ENCODE measurements at places on chromosomes 4 and X.

DNA sequence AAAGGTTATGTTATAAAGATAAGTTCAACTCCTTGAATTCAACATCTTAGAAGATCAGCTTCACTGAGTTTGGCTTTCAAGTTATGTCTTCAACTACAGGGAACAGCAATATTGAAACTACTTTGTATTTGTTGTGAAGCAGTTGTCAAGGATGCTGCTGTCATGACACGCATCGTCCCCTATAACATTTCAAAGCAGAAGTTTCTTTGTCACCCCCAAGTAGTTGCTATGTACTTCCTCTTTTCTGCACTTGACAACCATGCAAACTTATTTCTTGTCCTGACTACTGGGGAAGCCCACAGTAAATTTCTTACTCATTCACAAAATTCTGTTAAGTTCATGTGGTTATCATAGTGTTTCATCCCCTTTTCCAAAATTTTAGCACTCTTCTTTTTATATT, 14.3 kb downstream of the ANTXR2 start:
- no peak for DNase-seq

DNA sequence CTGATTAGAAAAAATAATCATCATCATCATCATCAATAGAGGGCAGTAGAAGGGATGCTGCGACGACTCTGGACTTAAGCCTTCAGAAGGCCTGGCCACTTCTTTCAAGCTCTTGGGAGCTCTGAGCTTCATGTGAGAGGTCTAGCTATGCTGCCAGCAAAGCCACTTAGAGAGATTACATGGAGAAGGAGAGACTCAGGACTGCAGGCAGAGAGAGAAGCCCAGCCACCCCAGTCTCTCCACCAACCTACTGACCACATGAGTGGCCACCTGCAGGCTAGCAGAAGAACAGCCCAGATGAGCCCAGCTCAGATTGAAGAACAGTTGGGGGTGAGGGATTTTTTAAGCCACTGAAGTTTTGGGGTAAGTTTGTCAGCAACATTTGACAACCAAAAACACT, 17.1 kb upstream of the TMEM150C start:
- no peak for DNase-seq

DNA sequence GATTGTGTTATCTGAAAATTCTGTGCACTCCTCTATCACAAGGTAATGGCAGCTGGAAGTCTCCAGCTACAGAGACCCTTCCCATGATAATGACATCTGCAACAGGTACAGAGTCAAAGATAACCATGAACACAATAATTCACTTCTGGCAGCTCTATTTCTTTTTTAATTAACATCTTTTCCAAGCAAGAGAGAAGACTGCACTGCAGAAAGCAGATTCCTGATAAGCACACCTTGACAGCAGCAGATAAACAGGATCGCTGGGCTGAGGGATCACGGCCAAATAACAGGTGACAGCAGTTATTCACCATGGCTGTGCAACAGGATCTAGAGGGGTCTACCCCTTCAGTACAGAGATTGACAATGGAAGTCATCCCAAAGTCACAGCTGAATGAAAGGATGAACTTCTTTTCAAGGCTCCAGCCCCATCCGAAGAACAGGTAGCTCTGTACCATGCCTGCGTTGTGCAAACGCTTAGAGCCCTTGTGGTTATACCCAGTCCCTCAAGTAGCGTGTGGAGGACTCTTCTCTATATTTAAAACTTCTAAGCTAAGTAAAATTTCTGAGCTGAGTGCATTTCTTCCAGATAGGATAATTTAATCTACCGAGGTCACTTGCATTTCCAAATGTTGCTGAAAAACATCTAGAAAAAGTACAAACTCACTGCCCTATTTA, 66.7 kb downstream of the DCHS2 start:
- DNase-seq: no peak

- no peak for DNase-seq
Observed at GRCh38 chrX:119871245-119871598, 311 bp downstream of the RNF113A start.

GRCh38 chrX:30812326-30812725, 76.7 kb downstream of the TAB3 start:
- DNase-seq: no peak

DNA sequence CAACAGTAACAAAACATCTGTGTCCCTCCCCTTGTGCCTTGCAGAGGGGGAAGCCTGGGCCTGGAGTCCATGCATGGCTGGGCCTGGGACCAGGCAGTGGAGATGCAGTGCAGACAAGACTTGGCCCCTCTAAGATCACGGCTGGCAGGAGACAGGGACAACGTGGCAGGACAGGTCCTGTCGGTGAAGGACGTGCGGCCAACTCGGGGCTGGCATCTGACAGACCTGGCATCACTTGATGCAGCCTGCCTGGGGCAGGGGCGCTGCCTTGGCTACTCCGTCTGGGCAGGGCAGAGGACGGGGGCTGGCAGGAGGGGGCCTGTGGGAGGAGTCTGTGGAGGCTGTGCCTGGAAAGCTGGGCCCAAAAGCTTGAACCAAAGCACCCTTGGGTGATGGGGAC, 112.1 kb downstream of the CPZ start:
- DNase-seq: no peak

- no peak for DNase-seq
Observed at GRCh38 chrX:49001521-49002090, 458 bp downstream of the GRIPAP1 start.

- no peak for DNase-seq
Observed at GRCh38 chrX:106863697-106864096, 39.4 kb downstream of the RIPPLY1 start.

DNA sequence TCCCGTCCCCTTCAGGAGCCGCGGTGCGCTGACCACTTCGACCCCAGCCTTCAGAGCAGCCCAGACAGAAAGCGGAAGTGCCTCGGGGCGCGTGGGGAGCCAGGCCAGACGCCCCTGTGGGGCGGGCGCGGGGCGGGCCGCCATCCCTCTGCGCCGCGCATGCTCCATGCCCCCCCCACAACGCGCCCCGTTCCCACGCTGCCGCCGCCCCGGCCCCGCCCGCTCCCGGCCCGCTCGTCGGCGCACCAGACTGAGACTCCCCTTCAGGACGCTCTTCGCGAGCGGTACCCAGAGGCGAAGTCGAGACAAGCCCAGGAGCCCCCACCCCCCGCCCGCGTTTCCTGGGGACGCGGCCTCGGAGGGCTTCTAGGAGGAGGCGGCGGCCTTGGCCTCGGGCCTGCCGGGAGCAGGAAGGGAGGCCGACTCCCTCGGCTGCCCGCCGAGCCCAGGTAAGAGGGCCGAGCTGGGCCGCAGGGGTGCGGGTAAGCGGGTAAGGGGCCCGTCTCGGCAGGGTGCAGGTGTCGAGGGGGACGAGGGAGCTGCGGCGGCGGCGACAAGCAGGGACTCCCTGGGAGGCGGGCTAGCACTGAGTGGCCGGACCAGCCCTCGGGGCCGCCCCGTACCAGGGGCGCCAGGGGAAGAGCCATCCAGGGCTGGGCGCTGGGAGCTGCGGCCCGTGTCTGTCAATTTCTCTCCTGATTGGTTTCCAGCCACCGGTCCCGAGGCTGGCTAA, at the start of gene ZFP92:
TSS of gene ZFP92 (plus strand) at position 218 of the 733 bp plus-strand sequence. CDS start 6,851 bp downstream, outside the sequence.
- DNase-seq: no peak

DNA sequence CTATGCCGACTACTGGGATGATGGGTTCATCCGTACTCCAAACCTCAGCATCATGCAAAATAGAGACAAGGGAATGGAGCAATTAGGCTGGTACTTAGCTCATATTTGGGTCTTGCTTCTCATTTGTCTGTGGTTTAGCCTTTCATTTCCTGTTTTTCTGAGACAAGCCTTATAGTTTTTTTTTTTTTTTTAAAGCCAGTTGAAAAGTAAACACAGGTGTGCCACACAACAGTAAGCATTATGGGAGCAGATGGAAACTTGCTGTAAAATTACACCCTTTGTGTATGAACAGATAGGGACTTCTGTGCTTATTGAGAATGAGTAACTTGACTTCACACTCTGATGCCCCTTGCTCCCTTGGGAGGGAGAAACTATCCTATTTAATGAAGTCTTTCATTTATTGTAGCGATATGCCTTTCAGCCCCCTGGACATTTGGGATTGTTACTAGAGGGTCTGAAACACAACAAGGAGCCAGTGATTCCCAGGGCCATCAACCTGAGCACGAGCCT, 13.7 kb downstream of the RASSF6 start:
- DNase-seq: no peak

GRCh38 chr4:170464614-170465197, 374.9 kb upstream of the AADAT start:
- DNase-seq: no peak

- DNase-seq: no peak
Observed at GRCh38 chrX:132292793-132293192, 73.5 kb upstream of the RAP2C start.

DNA sequence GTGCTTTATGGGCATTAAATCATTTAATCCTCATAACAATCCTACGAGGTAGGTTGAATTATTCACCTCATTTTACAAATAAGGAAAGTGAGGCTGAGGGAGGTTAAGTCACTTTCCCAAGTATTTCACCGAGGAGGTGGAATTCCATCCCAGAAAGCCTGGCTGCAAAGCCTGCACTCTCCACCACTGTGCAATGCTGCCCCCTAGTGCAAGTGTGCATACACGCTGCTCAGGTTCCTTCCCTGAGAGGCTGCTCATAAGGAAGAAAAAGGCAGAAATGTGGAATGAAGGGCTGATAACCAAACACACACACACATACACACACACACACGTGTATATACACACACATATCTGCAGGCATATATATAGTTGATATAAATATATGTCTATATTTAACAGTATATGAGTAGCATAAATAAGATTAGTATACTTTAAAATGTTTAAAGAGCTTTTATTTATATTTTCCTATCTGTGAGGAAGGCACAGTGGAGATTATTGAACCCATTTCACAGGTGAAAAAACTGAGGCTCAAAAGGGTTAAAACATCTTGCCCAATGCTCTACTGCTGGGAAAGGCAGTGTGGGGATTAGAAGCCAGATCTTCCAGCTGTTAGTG, 714.5 kb upstream of the TENM3 start:
- no peak for DNase-seq

GRCh38 chr4:157052429-157053040, 23.4 kb upstream of the GLRB start:
- DNase-seq: no peak

GRCh38 chr4:138216272-138216867, 25.8 kb downstream of the SLC7A11 start:
- DNase-seq: no peak

- no peak for DNase-seq
Observed at GRCh38 chr4:53854991-53855568, 209.3 kb downstream of the CHIC2 start.

- DNase-seq: no peak
Observed at GRCh38 chrX:12954376-12954775, 20.5 kb upstream of the TMSB4X start.

- no peak for DNase-seq
Observed at GRCh38 chr4:106172861-106173260, 143.1 kb downstream of the TBCK start.

GRCh38 chr4:26458157-26458561, 32.1 kb downstream of the CCKAR start:
- no peak for DNase-seq

GRCh38 chr4:3518511-3518880, 13.7 kb downstream of the LRPAP1 start:
- DNase-seq: no peak

GRCh38 chrX:46228389-46228788, 316.8 kb downstream of the ZNF674 start:
- DNase-seq: no peak

DNA sequence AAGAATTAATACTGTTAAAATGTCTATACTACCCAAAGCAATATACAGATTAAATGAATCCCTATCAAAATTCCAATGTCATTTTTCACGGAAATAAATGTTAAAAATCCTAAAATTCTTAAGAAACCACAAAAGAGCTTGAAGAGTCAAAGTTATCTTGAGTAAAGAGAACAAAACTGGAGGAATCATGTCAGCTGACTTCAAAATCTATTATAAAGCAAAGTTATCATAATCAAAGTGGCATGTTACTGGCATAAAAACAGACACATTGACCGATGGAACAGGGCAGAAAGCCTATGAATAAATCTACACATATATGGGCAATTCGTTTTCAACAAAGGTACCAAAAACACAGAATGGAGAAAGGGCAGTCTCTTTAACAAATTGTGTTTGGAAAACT, 579.0 kb downstream of the INPP4B start:
- no peak for DNase-seq

DNA sequence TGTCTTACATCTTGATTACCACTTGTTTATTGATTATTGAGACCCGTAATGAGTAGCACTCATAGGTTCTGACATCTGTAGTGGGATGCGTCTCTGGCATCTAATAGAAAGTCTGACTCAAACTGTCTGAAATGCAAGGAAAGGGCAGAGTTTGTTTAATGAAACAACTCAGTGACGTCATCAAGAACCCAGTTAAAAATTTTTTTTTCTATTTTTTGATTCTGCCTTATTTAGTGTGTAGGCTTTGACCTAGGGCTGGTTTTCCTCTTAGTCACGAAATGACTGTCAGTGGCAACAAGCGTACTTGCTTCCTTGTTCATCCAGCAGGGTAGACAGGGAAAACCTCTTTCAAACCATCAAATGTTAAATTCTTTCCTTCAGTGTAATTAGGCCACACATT, 3.1 kb upstream of the CDKL5 start:
- DNase-seq: no peak

- DNase-seq: no peak
Observed at GRCh38 chr4:162705130-162705803, 461.4 kb downstream of the NAF1 start.

DNA sequence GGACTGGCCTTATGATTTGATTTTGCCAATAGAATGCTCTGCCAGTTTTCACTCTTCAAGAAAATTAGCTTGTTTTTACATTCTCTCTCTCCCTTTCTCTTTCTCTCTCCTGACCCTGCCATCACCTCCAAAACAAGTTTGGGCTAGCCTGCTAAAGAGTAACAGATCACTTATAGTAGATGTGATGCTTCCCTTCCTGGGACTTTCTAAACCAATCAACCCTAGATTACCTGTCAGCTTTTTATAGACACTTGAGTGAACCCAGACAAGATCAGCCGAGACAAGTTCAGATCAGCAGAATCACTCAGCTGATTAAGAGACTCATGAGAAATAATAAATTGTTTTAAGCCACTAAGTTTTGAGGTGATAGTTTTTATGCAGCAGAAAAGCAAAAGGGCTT, 521.2 kb downstream of the ANKRD50 start:
- no peak for DNase-seq

GRCh38 chrX:81377329-81377728, 175.4 kb downstream of the SH3BGRL start:
- no peak for DNase-seq

DNA sequence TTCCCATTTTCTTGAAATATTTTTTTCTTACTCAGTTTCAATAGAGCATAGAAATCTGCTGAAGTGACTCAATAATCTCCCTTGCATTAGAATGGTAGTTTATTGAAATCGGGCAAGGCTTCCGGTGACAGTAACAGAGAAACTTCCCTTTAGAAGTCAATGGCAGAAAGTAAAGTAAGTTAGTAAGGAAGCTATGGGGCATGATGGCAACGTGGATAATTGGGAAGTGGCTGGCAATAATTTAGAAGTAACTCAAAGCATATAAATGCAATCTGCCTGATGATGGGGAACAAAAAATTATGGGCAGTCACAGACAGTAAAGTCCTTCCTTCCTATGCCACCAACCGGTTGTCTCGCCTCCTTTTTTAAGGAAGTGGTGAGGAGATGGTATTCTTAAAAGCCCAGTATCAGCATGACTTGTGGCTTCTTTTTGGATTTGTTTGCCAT, 7.6 kb downstream of the CYBB start:
- DNase-seq: no peak
